ENCODE measurements at places on chromosomes 3 and 15.

DNA sequence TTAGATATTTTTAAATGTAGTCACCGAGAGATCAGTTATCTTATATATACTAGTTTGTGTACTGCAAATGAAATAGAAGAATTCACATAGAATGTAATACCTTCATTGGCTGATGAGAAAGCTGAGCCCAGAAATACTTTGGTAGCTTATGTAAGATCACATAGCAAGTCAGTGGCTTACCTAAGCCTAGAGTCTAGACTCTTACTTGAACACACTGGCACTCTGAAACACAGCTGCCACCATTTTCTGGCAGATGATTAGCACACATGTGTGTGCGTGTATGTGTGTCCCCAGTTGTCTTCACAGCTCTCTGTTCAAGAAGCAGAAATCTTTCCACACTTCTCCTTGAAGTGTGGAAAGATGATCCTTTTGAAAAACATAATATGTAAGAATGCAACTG is 124.3 kb downstream of the NEO1 start:
- no peak for DNase-seq

DNA sequence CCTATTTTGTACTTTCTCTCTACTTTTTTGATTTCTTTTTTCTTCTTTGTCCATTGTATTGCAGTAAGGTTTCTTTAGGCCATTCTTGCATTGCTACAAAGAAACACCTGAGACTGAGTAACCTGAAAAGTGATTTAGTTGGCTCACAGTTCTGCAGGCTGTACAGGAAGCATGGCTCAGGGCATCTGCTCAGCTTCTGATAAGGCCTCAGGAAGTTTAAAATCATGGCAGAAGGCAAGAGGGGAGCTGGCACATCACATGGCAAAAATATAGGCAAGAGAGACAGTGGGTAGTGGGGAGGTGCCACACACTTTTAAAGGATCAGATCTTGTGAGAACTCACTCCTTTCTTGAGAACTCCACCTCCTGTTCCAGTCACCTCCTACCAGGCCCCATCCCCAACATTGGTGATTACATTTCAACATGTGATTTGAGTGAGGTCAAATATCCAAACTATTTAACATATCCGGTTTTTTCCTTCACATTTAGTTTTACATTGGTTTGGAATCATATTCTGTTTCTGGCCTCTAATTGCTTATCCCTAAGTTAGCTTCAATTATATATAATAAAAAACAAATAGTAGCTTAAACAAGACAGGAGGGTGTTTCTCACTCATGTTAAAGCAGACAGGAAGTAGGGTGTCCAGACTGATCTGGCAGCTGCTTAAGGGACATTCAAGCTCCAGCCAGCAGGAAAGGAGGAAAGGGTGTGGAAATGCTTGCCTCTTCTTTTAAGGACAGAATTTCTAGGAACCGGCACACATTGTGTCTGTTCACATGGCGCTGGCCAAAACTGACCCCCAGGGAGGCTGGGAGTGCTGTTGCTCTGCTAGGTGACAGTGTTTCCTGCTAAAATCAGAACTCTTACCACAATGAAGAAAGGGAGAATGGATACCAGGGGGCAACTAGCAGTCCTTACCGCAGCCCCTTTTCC is 28.8 kb upstream of the SKOR1 start:
- DNase-seq: no peak

DNA sequence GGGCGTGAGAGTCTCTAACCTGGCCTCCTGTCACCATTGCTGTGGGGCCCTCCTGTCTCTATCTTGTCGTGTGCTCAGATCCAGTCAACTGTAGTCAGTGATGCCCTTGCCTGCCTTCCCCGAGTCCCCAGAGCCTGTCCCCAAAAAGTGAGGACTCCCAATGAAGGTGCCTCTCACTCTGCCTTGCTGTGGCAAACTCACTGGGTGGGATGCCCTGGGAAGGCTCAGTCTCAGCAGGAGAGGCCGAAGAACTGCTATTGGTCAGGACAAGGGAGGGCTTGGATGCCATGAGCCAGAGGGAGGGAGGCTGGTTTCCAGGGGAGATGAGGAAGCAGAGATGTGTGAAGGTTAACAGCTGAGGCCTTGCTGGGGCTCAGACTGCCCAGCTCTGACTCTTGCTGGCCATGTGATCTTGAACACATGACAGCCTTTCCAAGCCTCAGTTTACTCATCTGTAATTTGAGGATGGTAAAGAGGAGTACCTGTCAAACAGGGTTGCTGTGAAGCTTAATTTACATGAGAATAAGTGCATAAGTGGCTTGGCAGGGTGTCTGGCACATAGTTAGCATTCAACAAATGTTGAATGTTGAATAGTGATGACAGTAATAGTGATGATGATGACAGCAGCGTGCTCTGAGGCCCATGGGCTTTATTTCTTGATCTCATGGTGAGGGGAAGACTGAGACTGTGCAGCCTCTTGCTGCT is 8.2 kb downstream of the KY start:
- no peak for DNase-seq

DNA sequence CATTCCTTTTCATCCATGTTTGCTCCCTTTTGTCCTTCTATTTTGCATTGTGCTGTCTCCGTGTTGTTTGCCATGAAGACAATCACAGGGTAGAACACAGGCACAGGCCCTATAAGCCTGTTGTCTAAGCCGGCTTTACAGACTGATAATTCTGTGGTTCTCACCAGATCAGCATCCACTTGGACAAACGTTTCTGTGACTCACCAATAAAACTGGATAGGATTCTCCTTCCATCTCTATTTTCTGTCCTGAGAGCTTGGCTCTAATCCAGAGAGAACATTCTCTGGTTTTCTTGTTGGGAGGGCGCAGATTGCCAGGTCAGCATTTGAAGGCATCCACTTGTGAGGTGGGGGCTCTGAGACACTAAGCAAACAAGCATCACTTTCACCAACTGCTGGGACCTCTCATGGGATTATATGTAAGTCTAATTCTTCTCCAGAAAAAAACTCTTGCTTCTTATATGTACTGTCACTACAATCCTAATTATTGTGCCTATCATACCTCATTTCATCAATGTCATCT is 101.6 kb downstream of the ERC2 start:
- DNase-seq: no peak

GRCh38 chr3:50665081-50665840 is 9.5 kb upstream of the DOCK3 start:
- no peak for DNase-seq

DNA sequence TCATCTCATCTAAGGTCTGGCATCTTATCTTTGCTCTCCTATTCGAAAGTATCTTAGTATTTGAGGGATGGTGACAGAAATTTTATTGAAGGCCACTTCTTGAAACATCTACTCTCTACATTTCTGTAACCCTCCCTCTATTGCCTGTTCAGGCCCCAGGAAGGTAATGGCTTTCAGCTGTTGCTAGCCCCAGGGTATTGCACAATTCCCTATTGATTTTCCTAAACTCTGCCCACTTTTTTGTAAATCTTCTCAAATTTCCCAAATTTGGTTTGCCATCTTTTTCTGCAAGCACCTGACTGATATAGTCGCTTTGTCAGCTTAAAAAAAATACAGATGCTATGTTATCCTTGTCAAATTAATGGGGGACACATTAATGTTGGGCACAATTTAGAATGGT is 242.1 kb downstream of the RAP2B start:
- DNase-seq: no peak

GRCh38 chr15:56759450-56759845 is 26.1 kb upstream of the ZNF280D start:
- no peak for DNase-seq

DNA sequence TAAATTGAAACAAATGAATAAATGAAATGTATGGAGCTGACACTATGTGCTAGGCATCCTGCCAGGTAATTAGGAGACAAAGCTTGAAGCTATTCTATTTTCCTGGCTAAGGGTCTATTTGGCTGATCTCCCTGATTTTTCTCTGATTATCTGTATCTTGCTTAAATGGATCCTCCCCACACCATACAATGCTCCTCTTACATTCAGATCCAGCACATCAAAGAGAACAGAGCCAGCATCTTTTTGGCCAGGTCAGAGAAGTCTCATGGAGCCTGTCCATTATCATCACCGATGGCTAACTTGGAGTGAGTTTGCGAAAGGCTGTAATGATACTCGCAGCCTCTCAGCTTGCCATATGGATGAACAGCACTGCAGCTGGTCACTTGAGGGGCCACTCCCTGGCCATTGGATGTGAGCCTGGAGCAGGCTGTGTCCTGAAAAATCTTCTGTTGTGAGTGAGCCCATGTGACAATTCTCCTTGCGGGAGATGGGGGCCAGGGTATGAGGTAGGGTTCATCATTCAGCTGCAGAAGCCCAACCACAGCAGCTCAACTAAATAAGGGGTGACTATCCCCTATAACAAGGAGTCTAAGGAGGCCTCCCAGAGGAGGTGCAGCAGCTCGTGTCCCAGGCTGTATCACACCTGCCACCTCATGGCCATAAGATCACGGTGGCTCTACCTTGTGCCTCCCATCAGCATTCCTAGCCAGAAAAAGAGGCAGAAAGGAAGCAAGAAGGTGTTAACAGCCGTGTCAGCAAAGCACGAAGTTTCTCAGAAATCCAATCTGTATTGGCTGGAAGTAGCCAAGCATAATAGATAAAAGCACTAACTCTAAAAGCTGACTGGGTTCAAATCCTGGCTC is 69.3 kb upstream of the ST8SIA2 start:
- no peak for DNase-seq

- DNase-seq: no peak
Observed at GRCh38 chr15:40871749-40872617, 2.1 kb downstream of the RHOV start.

GRCh38 chr3:197953881-197954280 is 3.9 kb downstream of the RPL35A start:
- no peak for DNase-seq

DNA sequence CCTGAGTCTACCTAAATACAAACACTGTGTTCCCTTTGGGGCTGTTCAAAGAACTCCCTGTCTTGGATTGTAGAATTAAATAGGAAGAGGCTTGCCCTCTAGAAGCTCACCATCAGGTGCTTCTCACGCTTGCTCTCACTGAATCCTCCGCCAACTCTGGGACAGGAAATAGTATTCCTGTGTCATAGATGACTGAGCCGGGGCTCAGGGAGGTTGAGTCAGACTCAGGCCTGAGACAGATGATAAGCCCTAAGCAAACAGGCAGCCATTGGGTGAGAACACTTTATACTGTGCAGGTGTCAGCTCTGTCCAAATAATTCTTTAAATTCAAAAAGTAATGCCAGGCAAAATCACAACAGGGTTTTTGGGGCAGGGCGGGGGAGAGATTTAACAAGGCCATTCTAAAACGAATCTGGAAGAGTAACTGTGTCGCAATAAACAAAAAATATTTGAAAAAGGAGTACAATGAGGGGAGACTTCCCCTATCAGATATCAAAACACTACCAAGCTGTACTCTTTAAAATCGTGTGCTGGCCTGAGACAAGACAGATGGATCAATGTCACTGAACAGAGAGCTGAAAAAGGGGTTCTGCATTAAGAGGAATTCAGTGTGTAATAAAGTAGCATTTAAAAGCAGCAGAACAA is 59.0 kb downstream of the EPHB3 start:
- DNase-seq: peak; percentile 14

DNA sequence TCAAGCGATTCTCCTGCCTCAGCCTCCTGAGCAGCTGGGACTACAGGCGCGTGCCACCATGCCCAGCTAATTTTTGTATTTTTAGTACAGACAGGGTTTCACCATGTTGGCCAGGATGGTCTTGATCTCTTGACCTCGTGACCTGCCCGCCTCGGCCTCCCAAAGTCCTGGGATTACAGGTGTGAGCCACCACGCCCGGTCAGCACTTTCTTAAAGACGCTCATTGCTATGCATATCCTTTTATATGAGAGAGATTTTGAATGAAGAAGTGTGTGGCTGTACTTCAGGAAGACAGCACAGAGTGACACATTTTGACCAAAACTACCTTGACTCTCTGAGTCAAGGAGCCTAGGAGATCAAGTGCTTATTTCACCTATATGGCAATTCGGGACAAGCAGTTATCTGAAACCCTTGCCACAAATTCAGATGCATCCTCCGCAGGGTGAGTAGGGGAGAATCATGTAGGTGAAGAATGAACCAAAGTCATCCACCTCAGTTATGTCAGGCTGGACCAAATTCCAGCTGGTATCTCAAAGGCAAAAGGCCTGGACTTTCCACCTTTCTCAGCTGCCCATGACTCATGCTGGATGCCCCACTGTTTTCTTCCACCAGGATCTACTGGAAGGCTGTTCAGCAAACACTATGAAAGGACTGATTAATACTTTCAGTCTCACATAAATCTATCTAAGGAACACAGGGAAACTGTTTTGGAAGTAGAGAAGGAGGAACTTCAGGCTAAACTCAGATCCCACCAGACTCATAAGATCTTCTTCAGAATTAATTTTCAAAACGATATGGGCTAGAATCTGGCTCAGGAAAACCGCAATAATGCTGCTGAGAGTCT is 31.9 kb downstream of the SUSD5 start:
- DNase-seq: no peak

GRCh38 chr15:52124270-52124880 is 11.8 kb upstream of the BCL2L10 start:
- no peak for DNase-seq

DNA sequence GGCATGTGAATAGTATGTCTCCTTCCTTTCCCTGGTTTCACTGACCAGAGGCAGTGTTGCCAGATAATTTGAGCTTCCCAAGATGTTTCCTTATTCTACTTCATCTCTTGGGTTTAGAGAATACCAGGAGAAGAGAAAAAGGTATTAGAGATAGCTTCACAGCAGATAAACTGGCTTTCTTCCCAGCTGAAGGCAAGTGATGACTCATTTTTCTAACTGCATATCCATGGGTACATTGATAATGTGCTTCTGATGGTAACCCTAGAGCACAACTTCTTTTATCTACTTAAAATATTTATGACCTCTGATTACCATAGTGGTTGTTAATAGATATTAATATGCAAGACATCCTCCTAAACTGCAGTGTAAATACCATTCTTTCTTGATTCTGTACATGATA is 34.6 kb upstream of the CMTM8 start:
- DNase-seq: no peak

DNA sequence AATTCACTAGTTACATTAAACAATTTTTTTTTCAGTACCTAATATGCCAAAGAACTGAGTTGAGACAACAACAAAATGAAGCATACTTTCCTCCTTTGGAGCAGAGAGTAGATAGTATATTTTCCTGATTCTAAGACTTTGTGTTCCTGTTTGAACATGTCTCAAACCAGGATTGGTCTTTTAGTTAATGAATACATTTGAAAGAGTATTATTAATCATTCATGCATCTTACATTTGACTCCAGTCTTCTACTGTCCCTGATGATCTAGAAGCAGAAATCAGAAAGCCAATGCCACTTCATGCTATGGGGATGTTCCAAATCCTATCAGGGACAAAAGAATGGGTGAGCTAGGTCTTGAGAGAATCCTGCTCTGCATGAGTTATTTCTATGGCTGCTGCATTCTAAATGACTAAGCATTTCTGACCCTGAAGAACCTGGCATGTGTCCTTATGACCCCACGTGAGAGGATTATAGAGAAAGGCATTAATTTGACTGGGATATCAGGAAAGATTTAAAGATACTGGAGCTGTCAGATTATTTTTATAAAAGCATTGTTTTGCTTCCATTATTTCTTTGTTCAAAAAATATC is 32.9 kb upstream of the MBNL1 start:
- no peak for DNase-seq

GRCh38 chr3:137205394-137206045 is 247.7 kb downstream of the IL20RB start:
- no peak for DNase-seq
